Naive thymus-derived CD8-positive, alpha-beta T cell (primary cell): ENCODE measurements at places on chromosomes 13 and 19. TPM values are rescaled to one million over a fixed set of nuclear protein-coding genes. Genes with fewer than 3 reads are reported as not detected.

The NCAN gene
- not detected for total RNA-seq

DNA sequence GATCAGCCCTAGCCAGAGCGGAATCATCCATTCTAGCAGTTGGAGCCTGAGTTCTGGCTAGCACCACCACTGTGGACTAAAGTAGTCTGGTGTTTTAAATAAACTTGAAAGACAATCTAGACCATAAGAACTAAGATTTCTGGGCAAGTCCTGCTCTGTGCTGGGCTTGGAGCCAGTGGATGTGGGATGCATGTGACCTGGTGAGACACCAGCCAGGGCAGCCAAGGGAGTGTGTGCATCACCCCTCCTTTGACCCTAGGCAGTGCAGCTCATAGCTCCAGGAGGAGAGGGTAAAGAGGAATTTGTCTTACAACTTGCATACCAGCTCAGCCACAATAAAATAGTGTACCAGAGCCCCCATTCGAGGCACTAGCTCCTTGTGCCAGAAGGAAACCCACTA lies 21.0 kb downstream of the ITGBL1 start:
- DNase-seq, result no peak

The NKPD1 gene
- total RNA-seq, result 1.0 TPM

DNA sequence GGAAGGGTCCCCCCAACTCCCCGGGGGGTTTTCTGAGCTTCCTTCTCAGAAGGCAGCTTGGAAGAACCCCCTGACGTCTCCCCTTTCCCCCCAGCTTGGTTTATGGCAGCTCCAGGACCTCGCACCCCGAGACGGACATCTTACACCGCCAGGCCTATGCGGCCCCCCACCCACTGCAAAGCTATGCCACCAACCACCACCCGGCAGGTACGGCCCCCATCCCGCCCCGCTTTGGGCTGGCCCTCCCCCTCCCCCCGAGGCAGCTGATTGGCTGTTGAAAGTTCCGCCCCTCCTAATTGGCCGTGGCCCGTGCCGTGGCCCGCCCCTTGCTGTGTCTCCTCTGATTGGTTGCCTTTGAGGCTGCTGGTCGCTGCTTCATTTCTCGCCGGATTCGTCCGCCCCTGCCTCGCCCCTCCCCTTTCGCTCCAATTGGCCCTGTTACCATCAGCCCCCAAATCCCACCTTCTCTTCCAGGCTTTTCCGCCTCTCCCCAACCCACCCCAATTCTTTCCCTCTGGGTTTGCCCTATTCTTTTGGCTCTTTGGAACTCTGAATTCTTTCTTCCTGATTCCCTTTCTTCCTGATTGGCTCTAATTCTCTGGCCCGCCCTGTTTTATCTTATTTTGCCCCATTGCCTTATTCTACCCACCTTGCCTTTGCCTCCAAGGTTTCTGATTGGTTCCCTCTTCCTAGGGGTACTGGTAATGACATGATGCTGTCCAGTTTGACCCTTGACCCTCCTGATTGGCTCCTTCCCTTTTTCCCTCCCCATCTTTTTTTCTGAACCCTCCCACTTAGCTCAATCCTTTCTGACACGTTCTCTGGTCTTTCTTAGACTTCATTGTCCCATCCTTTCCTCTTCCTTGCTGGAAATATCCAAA lies 2.5 kb downstream of the PRR12 start:
- DNase-seq, result peak; percentile 88

- no peak for DNase-seq
These were observed 19.0 kb downstream of the CYP2F1 start for GRCh38 chr19:41133260-41133659.

GRCh38 chr13:44697058-44697457 lies 120.9 kb upstream of the TSC22D1 start:
- no peak for DNase-seq

- no peak for DNase-seq
These were observed 178.4 kb downstream of the COL4A1 start for GRCh38 chr13:110128546-110128945.

GRCh38 chr19:789701-790060 lies 7.6 kb upstream of the PTBP1 start:
- DNase-seq, result no peak

DNA sequence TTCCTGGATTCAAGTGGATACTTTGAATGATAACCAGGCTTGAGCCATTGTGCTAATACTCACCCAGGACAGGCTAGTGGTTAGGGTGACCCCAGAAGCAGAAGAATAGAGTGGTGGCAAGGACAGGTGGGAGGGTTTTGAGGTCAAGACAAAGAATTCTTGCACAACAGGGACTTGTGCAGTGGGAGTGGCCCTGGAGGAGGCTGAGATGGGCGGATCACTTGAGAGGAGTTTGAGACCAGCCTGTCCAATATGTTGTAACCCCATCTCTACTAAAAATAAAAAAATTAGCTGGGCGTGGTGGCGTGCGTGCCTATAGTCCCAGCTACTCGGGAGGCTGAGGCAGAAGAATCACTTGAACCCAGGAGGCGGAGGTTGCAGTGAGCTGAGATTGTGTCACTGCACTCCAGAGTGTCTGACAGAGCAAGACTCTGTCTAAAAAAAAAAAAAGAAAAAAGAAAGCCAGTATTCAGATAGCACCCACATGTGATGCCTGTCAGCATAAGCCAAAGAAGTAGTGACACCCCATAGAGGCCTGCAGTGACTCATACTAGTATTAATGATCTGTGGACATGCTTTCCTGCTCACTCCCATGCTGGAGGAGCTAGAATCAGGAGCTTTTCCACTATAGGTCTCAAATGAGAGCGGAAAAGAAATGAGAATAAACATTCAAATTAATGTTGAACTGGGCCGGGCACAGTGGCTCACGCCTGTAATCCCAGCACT lies 78.7 kb downstream of the RNF17 start:
- DNase-seq, result no peak

The LILRB5 gene
- total RNA-seq, result 0.22 TPM

The FPR1 gene
- not detected for total RNA-seq

DNA sequence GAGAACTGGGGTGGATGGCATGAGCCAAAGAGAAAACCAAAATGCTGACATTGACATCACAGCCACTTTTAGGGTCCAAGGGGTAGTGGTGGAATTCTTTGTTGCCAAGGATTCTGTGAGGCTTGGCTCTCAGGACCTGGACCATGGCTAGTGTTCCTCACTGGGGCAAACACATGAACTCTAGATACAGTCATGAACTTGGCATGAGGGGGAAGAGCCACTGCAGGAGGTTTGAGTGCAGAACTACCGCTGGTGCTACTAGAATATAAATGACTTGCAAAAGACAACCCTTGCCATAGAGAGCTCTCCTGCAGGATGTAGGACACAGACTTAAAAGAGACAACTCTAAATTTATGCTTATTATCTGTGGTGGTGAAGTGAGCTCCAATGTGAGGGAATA lies 29.8 kb upstream of the FRY start:
- no peak for DNase-seq

DNA sequence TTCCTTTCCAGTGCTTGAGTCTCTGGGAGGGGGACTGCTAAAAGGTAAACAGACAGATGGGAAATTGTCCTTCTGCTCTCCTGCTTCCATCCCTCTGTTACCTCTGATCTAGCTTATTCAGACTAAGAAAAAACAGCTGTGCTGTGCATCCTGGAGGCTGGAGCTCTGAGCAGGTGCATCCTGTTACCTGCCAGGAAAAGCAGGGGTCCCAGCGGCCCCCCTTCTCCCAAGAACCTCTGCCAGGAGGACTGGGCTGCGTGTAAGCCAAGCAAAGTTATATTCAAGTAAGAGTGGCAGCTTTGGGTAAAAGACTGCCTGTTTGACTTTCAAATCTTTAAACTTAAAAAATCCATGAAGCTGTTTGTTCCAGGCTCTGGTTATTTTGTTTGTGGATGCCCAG lies 75.1 kb downstream of the C13orf42 start:
- no peak for DNase-seq

GRCh38 chr19:19502808-19503602 lies 12.3 kb downstream of the TSSK6 start:
- DNase-seq, result no peak

The GSX1 gene
- not detected for total RNA-seq

GRCh38 chr13:107330484-107330883 lies 762.5 kb upstream of the ARGLU1 start:
- DNase-seq, result no peak

- no peak for DNase-seq
These were observed 9.8 kb upstream of the STK24 start for GRCh38 chr13:98586400-98587345.

DNA sequence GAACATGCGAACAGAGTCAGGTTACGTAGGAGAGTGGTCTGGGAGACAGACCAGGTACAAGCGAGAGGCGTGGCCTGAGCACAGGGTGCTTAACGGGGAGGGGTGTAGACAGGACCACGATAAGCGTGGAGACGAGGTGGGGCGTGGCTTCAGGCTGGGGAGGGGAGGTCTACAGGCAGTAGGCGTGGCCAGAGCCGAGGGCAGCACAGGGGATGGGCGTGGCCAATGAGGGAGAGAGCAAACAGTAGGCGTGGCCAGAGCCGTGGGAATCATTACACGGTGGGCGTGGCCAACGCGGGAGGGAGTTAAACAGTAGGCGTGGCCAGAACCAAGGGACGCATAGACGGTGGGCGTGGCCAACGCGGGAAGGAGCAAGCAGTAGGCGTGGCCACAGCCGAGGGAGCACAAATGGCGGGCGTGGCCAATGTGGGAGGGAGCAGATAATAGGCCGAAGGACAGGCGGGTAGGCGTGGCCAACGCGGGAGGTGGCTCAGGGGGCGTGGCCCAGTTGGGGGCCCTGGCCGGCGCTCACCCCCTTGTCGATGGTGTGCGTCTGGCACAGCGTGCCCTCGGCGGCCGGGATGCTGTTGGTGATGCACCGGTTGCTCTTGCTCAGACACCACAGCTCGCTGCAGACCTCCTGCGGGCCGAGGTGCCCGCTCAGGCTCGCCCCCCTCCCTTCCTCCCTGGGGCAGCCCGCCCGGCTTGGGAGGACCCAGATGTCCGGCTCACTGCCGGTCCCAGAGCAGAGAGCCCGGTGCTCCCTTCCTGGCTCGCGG lies 15.2 kb upstream of the MYO1F start:
- peak; percentile 98 for DNase-seq

GRCh38 chr13:52165411-52165810 lies 6.0 kb upstream of the NEK3 start:
- no peak for DNase-seq

- no peak for DNase-seq
These were observed 20.0 kb downstream of the SETDB2 start for GRCh38 chr13:49464085-49464484.

The DLL3 gene
- total RNA-seq, result 0.36 TPM

The TNNT1 gene
- not detected for total RNA-seq

DNA sequence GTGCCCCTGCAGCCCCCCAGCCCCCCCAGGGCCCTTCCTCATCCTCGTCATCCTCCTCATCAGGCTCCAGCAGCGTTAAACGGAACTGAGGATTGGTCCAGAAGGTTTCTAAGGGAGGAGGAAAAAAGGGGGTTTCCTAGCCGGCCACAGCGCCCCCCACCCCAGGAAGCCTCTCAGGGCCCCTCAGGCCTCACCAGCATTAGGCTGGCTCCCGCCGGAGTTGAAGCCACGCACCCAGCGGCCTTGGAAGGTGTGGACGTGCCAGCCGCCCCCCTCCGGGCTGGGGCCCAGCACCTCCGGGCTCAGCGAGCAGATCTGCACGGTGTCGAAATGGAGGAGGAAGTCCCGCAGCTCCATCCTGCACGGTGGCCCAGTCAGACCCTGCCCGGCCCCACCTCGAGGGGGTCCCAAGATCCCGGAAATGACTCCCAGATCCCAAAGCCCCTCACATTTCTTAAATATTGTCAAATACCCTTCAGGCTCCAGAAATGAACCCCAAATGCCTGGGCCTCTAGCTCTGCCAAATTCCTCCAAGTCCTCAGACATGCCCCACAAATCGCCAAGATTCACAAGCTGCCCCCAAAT lies 6.9 kb downstream of the CAPN12 start:
- no peak for DNase-seq

DNA sequence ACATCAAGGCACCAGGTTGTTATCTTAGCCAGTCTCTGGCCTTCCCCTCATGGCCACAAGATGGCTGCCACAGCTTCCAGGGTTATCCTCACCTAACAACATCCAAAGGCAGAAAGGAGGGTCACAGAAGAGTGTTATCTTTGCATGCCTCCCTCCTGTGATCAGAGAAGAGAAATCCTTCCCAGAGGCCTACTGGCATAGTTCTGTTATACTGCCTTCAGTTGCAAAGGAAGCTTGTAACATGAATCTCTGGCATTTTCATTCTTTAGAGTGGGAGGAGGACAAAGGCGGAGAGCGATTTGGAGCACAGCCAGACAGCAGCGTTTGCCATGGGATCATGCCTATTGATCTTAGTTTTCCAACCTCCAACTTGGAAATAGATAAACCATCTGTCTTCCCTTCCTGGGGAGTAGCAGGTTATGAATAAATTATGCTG lies 135.7 kb downstream of the DNAJC15 start:
- DNase-seq, result no peak

The OR10H1 gene
- total RNA-seq, result not detected
